ENCODE measurements at places on chromosomes 1 and 21.

DNA sequence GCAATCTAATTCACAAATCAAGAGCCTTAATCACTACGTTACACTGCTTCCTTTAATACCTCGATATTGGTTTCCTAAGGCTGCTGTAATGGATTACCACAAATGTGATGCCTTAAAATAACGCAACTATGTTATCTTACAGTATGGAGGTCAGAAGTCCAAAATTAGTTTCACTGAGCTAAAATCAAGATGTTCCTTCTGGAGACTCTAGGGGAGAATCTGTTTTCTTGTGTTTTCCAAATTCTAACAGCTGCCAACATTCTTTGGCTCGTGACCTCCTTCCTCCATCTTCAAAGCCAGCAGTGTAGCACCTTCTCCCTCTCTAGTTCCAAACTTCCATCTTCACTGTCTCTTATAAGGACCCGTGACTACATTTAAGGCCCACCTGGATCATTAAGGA is 335.0 kb upstream of the NFIA start:
- no peak for DNase-seq

GRCh38 chr1:90000934-90001676 is 6.2 kb downstream of the ZNF326 start:
- DNase-seq: no peak

DNA sequence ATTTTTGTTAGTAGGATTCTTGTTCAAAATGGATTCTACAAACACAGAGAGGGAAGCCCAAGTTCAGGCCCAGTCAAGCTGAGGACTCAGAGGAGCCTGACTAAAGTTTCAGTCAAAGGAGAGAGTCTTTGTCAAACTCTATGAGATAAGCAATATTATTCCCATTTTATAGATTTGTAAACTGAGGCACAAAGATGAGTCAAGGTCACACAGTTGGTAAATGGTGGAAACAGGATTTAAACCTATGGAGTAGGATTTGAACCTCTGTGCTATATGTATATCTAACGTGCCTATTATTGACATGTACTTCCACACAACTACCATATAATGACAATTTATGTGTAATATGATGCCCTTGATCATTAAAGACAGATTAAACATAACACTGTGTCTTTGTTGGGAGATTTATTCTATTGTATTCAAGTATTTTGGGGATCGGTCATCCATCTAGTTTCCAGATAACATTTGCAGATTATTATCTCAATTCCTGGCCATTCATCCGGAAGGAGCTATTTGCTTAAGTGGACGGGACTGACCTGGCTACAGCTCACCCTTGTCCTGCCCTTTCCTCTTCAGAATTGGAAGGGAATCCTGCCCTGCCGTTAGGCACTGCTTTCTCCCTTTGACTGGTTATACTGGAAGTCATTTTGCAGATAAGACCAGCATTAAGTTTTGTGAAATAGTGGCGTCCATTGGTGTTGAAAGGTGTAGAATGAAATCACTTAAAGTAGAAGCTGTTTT is 86.1 kb upstream of the LMO4 start:
- no peak for DNase-seq

DNA sequence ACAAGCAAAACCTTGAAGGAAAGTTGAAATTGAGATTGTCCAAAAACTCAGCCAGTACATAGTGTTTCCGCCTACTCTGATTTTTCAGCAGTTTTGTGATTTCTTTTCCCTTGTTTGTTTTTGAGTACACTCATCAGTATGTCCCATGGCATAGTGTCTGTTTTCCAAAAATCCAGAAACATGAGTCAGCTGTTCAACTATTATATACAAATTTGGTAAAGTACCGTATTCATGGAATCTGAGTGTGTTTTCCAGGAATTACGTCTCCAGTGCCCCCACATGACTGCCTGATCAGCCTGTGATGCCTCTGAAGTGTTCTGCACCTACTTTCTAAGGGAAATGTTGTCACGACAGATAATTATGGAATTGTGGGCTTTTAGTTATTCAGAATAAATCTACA is 186.8 kb downstream of the LTN1 start:
- no peak for DNase-seq

DNA sequence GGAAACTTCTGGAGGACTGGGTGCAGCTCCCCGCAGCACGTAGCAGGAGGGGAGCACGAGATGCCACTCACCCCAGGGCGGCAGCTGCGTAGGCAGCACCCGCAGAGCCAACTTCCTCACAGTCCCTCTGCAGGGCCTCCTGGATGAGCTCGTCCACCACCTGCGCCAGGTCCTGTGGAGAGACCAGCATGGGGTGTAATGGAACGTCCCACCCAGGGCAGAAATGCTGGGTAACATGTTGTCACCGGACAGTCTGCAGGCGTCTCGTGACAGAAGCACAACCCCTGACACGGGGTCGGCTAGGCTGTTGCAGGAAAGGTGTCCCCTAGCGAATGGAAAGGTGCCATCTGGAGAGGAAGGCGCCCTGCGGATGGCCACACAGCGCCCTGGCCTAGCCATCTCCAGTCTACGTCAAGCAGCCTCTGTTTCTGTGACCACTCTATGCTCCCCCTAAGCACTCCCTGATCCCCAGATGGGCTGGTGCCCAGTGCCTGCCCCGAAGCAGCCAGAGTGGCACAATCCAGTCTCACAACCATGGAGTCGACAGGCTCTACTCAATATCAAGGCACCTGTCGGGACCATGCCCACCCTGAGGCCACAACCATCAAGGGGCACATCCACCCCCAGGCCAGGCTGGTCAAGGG is 21.2 kb downstream of the MCM3AP start:
- DNase-seq: no peak

DNA sequence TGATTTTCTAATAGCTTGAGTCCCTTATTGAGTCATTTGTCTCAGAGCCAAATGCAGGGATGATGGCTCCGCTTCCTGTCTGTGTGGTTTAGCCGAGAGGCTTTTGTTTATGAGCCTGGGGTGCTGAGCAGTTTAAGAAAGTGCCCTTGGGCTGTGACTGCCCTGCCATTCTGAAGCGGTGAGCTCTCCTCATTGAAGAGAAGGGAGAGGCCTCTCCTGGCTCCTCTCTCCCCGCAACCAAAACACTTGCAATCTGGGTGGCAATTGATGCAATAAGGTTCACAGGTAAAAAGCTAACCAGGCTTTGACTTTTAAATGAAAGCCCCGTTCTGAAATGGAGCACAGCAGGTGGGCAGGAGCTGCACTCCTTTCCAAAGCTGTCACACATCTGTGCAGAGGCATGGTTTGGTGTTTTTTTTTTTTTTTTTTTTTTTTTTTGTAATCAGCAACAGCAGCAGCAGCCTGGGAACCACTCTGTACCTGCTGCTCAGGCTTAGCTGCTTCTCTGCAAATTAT is 403.7 kb downstream of the SIPA1L2 start:
- peak; percentile 21 for DNase-seq

DNA sequence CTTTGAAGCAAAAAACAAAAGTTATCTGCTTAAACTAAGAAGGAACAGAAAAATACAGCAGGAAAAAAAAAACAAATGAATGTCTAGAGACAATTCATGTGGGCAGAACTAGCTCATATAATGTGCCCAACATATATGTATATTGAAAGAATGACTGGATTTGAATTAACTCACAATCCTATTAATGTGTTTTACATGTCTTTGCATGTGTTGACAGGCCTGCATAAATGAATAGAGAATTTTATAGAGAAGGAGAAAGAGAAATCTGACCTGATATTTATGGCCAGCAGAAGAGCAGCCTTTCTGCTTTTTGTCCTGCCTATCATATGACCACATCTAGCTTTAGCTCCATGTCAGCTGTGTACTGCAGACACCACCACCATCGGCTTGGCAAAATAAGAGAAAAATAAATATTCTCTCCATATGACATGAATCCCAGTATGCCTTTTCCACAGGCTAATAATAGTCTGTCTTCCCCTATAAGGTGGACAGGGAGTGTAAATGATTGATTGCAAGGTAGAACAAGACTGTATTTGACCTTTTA is 171.5 kb upstream of the PALMD start:
- no peak for DNase-seq

DNA sequence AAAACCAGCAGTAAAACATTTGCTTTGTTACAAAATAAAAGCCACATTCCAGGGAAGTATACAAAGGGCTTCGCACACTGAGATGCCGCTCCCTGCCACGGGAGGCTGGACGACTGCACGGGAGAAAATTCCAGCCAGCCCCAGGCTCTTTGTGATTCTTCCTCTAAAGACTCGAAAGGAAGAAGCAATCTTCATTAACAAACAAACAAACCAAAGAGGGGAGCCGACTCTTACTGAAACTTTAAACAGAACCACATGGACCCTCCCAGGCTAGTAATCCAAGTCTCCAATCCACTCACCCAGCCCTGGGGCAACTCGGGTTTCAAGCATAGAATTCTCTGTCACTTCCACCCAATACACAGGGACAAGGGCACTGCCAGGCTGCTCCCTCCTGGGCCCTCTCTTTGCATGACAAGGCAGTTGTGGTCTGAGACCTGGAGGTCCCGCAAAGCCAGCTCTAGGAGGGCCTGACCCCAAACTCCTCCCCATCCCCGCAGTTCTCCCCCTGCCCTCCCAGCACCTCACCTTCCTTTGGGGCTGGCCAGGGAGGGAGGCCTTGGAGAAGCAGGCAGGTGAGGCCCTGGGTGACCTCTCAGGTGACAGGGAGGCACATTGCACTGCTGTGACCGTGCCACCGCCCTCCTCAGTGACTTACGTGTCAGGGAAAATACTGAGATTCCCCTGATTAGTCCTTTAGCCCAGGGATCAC is 26.6 kb upstream of the COL18A1 start:
- DNase-seq: peak; percentile 44

DNA sequence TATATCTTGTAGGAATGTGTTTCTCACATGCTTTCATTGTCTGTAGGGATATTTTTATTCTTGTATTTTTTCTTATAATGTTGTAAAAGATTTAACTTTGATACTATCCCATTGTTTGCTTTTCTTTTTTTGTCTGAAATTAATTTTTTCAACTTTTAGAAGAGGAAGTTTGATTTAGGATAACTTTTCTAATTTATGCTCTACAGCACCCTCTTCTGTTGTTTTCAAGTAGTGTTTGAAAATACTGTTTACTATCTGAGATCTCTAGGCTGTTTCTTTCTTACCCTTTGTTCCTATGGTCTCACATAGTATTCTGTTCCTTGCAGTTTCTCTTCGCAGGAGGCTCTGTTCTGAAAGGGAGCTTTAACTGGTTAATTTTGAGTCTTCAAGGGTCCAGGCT is 21.9 kb downstream of the ABCD3 start:
- no peak for DNase-seq

- DNase-seq: no peak
Observed at GRCh38 chr1:8259498-8260290, 58.2 kb upstream of the SLC45A1 start.

- DNase-seq: no peak
Observed at GRCh38 chr1:206497774-206498173, 9.6 kb upstream of the RASSF5 start.
